ENCODE measurements at places on chromosomes 12 and 14.

DNA sequence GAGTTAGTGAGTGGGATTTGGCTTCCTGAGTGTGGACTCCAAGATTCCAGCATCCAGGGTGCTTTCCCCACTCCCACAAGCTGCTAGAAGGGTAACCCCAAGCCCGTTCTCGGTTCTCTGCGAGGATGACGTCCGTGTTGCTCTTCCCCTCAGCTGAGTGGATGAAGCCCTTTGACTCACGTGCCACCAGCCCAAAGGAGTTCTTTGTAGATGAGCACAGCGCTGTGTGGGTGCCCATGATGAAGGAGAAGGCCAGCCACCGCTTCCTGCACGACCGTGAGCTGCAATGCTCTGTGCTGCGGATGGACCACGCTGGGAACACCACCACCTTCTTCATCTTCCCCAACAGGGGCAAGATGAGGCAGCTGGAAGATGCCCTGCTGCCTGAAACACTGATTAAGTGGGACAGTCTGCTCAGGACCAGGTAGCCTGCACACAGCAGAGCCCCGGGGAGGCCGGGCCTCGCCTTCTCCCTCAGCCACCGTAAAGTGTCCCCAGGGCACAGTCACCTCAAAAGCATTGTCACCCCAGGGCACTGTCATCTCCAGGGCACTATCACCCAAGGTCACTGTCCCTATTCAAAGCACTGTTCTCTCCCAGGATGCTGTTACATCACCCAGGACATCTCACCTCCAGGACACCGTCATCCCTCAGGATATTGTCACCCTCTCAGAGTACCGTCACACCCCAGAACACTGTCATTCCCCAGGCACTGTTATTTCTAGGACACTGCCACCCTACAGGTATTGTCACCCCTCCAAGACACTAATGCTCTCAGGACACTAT, 31.3 kb downstream of the SERPINA3 start:
- DNase-seq = no peak

DNA sequence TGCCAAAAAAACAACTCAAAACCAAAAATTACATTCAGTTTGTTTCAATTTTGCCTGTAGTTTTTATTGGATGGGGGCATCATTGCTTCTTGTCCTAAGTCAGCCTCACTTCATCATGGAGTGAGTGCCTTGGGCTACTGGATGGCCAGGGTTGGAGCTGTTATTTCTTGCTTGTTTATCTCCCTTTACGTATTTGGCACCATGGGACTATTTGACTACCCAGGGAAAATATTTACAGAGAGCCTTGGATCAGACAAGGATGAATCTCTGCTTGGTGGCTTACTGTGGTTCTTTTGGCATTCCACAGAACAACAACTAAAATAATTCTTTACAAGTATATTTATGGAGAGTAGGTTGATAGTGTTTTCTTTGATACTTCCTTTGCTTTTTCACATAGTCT, 160.8 kb upstream of the SEL1L start:
- no peak for DNase-seq

- DNase-seq = no peak
Measured at GRCh38 chr12:109934026-109934425, 34.0 kb downstream of the TCHP start.

- DNase-seq = no peak
Measured at GRCh38 chr14:98889836-98890185, 382.2 kb downstream of the BCL11B start.

DNA sequence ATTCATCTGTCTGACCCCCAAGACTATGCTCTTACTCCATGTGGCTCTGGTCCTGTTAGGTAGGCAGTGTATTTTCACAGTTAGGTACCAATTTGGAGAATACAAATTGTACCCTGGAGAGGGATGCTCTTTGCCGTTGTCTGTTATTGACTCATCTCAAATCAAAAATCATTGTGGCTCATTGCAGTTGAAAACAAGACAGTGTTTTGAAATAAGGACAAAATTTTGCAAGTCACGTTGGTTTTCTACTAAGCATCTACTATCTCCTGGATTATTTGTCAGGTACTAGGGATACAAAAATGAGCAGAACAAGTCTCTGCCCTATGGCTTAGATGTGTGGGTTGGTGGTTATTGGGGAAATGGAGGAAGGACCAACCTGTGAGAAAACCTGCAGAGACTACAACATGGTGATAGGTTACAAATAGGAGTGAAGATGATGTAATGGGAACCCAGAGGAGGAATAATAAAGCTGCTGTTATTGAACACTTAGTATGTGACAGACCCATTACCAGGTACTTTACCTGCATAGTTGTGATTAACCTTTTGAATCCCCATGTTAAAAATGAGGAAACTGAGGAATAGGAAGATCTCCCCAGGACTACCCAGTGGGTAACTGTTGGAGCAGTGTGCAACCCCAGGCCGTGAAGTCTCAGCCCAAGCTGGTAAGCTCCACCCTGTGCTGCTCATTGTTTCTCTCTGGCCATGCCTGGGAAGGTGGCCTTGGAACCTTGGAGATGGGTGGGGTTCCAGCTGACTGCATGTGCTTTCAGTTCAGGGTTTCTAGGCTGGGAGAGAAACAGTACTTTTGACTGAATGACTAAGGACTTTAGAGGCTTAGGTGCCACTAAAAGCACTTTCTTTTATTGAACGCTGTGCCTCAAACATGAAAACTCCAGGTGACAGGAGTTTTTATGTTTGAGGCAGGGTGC, 72.9 kb upstream of the SRSF5 start:
- DNase-seq = no peak

DNA sequence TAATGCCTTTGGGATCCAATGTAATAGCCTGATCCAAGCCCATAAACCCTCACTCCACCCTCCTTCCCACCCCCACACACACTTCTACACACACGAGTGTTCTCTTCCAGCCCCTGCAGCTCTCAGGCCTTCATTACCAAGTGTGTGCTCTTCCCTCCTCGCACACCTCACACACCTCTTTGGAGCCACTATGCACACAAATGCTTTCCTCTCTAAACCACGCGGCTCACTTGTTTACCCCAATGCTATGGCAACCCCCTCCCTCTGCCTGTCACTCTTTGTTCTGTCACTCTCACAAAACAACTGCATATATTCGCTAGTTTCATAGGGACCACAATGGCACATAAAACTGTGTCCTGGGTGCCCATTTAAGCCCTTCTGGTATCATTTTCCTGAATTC, 35.1 kb downstream of the PPP2R5E start:
- no peak for DNase-seq

DNA sequence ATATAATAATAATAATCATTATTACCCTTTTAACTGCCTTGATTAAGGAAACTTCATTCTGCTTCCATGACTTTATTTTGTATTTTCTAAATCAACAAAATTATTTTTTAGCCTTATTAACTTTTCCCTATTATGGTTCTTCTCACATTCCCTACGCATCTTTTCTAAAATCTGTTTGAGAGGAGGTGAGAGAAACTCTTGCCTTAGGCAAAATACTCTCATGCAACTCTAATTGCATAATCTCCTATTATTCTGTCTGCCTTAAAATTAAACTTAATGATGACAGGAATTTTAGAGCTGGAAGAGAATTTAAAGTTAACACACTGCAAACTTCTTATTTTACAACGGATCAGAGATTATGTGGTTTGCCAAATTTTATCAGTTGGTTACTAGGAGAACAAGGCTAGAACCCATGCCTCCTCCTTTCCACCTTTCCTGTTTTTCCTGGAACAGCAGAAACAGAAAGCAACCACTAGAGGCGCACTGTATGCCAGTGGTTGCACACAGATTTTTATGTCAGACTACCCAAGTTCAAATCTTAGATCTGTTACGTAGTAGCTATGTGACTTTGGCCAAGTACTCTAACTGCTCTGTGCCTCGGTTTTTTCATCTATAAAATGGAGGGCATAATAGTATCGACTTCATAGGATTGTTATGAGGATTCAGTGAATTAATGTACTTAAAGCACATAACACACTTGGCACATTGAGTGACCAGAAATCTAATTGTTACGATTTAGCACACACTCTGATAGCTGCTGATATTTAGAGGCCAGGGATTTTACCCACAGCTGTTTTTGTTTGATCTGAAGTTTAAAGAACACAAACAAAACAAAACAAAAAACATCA, 4.3 kb upstream of the BRMS1L start:
- no peak for DNase-seq

DNA sequence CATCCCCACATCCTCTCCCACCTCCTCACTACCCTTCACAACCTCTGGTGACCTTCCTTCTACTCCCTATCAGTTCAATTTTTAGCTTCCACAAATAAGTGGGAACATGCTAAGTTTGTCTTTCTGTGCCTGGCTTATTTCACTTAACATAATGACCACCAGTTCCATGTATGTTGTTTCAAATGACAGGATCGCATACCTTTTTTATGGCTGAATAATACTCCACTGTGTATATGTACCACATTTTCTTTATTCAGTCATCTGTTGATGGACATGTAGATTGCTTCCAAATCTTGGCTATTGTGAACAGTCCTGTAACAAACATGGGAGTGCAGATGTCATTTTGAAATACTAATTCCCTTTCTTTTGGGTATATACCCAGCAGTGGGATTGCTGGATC, 98.7 kb downstream of the TRMT5 start:
- DNase-seq = no peak

GRCh38 chr14:64126548-64126947, 167.6 kb downstream of the ESR2 start:
- DNase-seq = no peak

DNA sequence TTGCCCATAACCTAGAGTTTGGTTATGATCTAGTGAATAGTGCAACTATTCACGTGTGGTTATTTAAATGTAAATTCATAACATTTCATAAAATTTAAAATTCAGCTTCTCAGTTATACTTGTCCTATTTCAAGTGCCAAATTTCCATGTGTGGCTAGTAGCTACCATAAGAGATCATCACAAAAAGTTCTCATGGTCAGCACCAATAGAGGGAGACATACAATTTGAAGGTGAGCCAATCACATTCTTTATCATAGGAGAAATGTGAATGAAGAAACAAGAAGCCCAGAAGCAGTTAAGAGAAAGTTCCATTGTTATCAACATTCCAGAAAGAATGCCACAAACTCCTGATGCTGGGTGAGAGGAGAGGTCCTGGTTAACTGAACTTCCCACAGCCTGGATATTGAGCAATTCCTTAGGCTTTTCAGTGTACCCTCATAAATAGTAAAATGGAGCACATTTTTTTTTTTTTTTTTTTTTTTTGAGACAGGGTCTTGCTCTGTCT, 892.9 kb upstream of the USP15 start:
- DNase-seq = no peak

- no peak for DNase-seq
Measured at GRCh38 chr14:46404865-46405811, 246.4 kb downstream of the RPL10L start.

Data from omental fat pad (tissue), 4 donors.